ENCODE measurements at places on chromosomes 5 and 9.

- no peak for DNase-seq
Measured at GRCh38 chr5:168085261-168086031, 206.0 kb upstream of the WWC1 start.

DNA sequence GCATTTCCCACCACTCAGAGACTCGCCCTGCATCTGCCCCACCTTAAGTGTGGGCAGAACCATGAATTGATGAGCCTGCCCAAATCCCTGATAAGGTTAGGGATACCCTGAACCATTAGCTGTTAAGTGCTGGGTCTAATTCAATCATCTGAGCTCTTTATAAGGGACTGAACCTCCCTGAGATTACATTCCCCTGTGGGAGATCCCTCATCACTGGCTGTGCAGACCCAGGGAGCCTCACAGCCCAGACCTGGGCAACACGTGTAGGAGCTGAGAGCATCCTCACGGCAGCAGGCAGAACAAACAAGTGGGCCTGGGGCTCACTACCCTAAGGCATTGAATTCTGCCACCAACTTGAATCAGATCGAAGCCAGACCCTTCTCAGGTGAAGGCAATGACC, 585 bp upstream of the TAF11L2 start:
- DNase-seq = no peak

DNA sequence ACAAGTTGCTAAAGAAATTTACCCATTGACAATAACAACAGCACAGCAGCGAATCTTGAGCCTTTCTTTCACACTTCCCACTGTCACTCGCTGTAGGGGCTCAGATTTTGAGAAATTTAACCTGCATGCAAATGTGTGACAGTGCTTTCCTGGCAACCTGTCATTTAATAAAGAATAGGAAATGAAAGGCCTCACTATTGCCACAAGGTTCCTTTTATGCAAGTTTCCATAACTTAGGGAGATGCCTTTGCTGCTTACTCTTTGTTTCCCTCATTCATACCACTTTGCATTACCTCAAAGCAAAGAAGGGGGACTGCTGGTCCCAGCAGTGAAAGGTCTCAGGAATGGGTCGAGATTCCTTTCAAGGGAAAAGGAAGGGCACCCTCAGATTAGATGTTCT, 49.5 kb downstream of the PTCD2 start:
- DNase-seq = no peak

DNA sequence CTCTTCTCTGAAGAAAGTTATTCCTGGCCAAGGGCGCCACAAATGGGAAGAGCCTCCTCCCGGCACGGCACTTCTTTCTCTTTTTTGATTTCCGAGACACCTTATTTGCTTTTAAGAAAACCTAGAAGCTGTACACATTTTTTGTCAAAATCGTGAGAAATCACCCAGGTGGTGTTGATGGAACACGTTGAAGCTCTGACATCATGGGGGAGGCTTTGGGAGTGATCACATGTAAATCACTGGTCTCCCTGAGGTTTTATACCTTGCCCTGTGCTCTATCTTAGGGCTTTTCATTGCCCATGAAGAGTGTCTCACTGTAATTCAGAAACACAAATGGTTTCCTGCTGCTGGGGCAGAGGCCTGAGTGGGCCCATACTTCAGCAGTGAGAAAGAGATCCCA, 27.4 kb downstream of the SLC36A1 start:
- DNase-seq = no peak

- no peak for DNase-seq
Measured at GRCh38 chr9:109229682-109230081, 62.6 kb upstream of the FRRS1L start.

DNA sequence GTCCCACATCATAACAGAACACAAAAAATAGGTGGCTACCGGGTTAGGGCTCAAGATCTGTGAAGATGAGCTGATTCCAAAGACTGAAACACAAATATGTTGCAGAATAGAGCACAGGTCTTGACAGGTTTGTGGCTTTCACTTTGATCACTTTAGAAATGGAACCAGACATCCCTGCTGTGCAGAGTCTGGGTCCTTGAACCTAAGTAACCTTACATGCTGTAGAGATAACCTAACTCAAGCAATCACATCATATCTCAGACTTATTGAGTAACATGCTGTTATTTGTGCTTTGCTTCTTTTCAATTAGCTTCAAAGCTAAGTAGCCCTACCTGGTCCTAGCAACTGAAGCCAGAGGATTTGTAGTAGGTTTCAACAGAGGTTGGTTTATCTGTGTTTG, 24.3 kb downstream of the FBXW2 start:
- DNase-seq = no peak

DNA sequence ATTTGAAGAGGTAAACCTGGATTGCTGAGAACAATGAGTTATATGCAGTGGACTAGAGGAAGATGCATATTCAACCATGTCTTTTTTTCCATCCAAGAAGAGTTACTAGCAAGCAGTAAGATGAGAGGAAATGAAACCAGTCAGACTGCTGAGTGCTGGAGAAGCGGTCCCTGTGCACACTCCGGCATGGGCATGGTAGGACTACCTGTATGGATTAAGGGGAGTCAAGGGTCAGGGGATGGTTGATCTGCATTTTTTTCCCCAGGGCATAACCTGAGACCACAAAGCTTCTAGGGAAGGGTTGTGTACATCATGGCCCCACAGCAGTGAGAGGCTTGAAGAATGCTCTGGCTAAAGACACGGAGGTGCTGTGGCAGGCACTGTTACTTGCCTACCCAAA, 76.6 kb upstream of the ZNF169 start:
- no peak for DNase-seq

GRCh38 chr9:94984891-94985476, 258.5 kb downstream of the AOPEP start:
- DNase-seq = no peak

- no peak for DNase-seq
Measured at GRCh38 chr5:93305984-93306383, 275.0 kb downstream of the NR2F1-AS1 start.

DNA sequence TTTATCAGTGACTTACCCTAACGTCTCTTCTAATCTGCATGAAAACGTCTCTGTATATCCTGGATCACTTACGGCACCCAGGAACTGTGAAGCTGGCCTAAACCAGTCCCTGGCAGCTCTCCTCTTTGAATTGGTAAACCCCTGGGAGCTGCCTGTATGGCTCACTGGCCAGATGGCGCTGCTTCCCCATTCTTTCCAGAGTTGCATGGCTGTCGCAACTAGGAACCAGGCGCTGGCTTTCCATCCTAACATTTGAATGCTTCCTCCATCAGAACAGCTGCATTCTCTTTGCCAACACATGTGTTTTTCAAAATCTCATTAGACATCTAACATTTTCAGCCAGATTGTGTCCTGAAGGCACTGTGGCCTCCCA, 8.0 kb upstream of the PCA3 start:
- no peak for DNase-seq

DNA sequence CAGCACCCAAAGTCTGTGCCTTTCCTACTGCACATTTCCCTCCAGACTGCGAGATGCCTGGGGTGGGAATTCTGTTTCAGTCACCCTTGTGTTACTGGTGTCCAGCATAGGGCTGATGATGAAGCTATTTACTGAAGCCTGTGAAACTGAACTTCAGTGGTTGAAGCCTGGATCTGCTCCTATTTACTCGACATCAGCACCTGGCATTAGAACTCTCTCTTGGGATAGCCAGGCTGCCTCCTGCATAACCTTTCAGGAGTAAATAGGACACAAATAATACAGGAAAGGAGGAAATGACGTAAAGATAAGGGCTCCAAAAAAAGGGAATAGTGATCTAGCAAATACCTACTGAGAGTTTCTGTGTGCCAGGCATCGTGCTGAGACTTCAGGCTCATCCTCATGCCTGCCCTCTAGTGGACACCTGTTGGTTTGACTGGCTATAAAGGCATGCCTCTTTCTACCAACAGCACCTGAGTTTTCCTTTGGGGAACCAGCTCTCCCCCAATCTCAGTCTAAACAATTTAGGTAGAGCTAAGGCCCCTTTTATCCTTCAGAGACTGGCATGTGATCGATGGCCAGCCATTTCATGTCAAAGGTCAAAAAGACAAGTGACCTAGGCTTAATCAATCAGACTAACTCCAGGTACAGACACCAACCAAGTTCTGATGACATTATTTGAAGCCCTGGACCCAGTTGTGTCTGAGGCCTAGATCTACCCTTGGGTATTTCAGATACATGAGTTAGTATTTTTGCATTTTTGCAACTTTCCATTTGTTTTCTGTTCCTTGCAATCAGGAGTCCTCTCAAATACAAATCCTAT, 192.1 kb upstream of the TRIM32 start:
- no peak for DNase-seq

DNA sequence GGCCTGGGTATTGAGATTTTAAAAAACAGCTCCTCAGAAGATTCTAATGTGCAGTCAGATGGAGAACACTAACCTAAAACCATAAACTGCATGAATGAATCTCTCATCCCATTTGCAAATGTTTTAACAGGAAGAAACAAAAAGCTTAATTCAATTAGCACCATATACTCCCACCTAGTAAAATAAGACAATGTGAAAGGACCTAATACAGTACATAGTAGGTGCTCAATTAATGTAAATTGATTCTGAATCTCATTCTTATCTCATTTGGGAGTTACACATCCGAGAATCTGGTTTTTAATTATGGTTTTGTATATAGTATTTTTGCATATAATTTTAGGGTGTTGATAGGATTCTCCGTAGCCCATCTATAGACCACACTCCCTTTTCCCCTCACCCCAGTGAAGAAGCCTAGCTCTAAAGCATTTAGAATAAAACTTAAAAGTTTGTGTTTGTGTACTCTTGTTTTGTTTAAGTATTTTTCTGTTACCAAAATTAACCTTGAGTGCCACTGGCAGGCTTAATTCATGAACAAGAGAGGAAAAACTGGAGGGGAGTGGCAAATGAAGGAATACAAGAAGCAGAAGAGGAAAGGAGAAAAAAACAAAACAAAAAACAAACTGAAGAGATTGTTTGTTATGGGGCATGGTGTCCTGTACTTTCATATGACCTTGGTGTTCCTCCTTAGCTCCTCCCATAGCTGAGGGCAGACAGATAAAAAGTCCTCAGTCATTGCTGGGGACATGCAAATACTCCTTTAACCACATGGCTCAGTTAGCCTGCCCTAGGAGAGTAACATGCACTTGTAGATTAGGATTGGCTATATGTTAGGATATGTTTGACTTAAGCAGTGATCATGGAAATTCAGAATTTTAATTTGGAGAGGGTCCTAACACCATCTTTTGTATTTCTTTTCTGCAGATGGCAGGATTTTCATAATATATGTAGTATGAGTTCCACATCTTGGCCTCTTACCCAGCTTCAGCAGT, 1.2 kb downstream of the RNF14 start:
- no peak for DNase-seq

DNA sequence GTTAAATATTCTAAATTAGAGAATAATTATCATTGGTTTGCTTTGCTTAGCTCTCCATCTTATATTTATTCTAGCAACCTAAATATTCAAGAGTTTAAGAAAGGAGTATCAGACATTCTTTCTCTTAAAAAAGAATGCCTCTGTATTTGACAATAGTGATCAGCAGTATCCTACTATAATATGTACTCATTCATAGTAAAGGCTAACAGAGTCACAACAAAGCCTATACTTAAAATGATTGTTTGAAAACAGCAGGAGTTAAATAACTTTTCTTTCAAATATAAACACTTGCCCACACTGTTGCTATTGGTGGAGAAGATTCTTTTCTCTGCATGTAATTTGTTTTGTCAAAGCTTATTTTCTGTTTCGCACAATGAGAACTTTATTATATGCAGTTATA, 178.4 kb downstream of the PTPRD start:
- DNase-seq = no peak

DNA sequence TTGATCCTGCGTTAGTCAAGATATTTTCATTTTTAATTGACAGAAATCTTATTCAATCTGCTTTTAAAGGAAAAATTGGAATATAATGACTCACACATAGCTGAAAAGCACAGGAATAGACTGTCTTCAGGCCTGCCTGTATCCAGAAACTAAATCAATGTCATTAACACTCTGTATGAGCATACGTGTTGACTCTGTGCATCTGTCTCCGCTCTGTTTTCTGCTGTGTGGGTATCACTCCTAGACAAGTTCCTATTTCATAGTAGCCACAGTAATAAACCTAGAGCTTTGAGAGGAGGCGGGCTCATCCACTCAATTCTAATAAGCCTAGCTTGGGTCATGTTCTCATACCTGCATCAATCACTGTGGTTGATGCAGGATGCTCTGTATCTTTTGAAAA, 267.6 kb downstream of the KCTD16 start:
- DNase-seq = no peak

DNA sequence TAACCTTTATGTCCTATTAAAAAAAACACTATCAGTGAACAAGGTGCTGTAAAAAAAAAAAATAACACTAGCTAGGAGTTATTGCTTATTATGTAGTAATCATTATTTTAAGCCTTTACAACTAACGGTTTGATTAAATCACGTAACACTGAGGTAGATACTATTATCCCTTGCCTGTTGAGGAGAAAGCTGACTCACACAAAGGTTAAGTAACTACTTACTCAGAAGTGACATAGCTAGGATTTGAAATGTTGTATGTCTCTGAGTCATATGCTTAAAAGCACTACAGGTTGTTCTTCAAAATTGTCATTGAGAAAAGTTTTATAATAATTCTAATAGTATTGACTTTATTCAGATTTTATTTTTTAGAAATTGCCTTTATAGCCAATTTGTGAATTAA, 8.8 kb downstream of the TENT2 start:
- DNase-seq = peak; percentile 38

All from HS-5 (cell line).